ENCODE measurements at places on chromosomes 11 and 22.

GRCh38 chr11:91904792-91905785 lies 319.5 kb upstream of the FAT3 start:
- no peak for DNase-seq

DNA sequence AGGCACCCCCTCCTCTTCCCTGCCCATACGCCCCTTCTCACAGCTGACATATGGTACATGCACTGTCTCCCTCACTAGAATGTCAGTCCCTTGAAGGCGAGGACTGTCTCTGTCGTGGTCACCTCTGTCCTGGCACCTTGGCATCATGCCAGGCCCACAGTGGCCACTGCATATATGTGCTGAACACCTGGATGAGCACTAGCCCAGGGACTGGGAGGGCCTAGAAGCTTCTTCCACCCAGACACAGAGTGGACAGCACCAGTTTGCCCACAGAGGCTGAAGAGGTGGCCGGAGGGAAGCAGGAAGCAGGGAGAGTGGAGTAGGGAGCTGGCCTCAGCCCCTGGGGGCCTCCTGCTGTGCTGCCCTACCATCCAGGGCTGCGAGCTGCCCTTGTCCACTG lies 28.6 kb downstream of the VPS37C start:
- no peak for DNase-seq

DNA sequence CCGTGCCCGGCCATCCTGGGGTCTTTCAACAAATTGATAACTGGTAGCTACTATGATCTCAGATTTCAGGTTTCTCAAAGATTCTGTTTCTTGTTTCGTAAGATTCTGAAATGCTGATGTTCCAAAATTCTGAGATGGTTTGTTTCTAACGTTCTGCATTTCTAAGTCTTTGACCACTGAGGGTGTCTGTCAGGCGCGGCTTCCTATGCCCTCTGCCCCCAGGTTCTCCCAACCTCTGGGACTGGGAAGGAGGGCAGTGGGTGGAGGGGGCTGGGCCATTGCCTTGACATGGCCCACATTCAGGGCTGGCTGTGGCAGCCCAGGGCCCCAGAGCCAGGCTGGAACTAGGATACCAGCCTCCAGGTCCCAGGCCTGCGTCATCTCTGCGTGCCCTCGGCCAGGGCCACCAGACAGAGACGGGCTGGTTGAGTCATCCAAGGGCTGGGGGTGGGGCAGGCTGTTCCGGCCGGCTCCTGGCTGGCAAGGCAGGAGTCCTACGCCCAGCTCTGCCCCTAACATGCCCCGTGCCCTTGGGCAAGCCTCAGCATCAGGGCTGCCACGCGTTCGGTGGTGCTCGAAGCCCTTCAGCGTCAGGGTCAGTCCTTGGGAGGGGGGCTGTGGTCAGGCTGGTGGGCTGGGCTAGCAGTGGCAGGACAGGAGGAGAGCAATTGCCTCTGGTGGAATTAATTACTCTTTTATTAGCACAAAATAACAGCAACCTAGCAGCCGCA lies 5.2 kb downstream of the TMEM134 start:
- no peak for DNase-seq

DNA sequence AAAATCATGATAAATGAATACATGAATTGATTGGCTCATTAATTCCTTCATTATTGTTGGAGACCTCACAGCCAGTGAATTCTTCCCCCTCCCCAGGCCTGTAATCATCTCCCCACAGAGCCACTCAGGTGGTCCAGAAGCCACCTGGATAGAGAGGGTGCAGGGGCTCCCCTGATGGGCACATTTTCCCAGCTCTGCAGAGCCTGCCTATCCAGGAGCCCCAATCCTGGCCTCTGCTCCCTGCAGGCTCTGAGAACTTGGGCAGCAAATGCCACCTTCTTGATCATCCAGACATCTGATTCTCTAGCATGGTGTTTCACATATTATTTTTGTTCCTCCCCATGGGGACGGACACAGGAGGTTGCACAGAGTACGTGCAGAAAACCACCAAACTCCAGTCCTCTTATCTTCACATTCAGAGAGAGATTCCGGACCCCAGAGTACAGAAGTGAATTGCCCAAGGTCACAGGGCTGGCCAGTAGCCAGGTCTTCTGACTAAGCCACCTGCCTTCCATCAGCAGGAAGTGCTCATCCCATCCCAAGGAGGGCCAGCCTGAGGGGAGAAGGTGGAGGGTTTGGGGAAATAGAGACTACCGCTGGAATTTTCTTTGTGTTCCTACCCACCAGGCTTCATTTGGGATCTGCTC lies 348.0 kb downstream of the BUD13 start:
- DNase-seq: no peak

GRCh38 chr22:44736581-44737405 lies 15.6 kb upstream of the ARHGAP8 start:
- DNase-seq: no peak

DNA sequence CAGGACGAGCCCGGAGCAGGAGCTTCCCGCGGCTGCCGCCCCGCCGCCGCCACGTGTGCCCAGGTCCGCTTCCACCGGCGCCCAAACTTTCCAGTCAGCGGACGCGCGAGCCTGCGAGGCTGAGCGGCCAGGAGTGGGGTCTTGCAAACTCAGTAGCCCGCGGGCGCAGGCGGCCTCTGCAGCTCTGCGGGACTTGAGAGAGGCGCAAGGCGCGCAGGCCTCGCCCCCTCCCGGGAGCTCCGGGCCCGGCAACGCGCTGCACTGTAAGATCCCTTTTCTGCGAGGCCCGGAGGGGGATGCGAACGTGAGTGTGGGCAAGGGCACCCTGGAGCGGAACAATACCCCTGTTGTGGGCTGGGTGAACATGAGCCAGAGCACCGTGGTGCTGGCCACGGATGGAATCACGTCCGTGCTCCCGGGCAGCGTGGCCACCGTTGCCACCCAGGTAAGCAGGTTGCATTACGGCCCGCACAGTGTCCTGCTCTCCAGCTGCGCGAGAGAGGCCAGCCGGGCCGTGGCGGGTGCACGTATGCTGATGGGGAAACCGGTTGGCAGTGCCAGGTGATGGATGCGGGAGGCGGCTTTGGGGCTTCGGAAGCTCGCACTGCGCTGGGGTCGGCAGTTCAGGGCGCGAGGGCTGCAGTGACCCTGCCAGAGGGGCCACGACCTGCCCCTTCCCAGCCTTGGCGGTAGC lies 2.0 kb downstream of the SLC6A5 start:
- DNase-seq: no peak

DNA sequence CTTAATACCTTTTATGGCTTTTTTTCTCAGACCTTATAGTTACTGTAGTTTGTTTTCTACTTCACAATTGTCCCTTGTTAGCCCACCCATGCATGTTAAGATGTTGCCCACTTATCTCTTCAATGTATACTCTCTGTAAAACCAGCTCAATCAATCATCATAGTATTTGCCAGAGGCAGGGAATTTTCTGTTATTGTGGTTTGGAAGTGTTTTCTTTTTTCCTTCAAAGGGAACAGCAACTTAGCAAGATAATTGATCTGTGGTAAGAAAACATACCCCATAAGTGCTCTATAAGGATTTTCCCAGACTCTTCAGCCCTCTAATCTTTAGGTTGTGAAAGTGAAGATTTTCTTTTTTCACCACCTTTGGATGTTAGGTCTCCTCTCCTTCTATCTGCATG lies 76.7 kb upstream of the SYT9 start:
- DNase-seq: no peak

DNA sequence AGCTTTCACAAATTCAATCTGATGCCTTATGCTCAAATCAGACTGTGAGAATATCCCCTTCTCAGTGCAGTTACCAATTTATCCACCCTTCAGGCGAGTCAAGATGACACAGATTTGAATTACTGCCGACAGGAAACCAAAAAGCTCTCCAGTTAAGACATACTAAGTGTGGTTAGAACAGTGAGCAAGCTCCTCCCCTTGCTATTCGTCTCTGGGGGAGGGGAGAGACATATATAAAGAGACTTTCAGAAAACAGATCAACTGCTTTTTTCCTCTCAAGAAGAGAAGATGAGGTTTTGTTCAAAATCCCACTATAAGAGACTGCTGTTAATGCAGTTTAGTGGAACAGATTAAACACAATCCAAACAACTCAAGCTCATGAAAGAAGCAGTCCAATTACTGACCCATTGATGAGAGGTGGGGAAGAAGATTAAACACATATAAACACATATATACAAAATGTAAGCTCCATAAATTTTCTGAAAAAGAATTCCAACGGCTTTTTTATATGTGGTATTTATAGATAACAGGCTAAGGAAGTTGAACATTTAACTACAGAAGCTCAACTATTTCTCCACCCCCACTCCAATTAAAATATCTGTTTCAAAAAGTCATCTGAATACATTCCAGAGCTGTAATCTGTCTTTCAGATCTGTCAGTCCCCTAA lies 102.7 kb downstream of the MRTFA start:
- no peak for DNase-seq

GRCh38 chr11:79236541-79236971 lies 204.3 kb downstream of the TENM4 start:
- no peak for DNase-seq

- DNase-seq: no peak
These were observed 430.3 kb downstream of the SOX6 start for GRCh38 chr11:15926071-15926470.

- DNase-seq: peak; percentile 65
These were observed 416 bp upstream of the GAB2 start for GRCh38 chr11:78417888-78418583.

GRCh38 chr11:88421530-88421929 lies 84.0 kb upstream of the CTSC start:
- DNase-seq: peak; percentile 28

- DNase-seq: no peak
These were observed 35.3 kb upstream of the XBP1 start for GRCh38 chr22:28835630-28836189.

Data from stimulated activated CD8-positive, alpha-beta memory T cell treated with anti-CD3 and anti-CD28 coated beads, Interleukin-2, amount 100 ng/mL, for 48 hours (primary cell).